CD4-positive, alpha-beta T cell treated with Interleukin-1 beta for 1 hour (primary cell): ENCODE measurements at places on chromosomes 6 and 20.
A peak's percentile ranks its signal among the peaks of the same experiment; 100 is the strongest.

GRCh38 chr6:41626917-41627316 is 11.4 kb upstream of the MDFI start:
- no peak for DNase-seq

DNA sequence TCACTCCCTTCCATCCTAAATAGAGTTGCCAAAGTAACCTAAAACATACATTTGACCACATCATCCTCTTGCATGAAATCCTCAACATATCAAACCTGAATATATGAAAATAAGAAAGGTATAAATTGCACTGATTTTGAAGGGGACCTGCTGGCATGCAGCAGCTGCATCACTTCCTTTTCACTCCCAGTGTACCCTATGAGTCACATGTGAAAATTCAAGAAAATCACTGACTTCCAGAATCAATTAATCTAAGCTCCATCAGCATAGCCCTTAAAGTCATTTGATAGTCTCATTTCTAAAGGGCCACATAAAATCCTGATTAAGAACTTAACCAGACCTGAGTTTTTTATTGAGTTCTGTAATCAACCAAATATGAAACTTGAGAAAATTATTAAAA is 24.3 kb downstream of the SNX14 start:
- no peak for DNase-seq

DNA sequence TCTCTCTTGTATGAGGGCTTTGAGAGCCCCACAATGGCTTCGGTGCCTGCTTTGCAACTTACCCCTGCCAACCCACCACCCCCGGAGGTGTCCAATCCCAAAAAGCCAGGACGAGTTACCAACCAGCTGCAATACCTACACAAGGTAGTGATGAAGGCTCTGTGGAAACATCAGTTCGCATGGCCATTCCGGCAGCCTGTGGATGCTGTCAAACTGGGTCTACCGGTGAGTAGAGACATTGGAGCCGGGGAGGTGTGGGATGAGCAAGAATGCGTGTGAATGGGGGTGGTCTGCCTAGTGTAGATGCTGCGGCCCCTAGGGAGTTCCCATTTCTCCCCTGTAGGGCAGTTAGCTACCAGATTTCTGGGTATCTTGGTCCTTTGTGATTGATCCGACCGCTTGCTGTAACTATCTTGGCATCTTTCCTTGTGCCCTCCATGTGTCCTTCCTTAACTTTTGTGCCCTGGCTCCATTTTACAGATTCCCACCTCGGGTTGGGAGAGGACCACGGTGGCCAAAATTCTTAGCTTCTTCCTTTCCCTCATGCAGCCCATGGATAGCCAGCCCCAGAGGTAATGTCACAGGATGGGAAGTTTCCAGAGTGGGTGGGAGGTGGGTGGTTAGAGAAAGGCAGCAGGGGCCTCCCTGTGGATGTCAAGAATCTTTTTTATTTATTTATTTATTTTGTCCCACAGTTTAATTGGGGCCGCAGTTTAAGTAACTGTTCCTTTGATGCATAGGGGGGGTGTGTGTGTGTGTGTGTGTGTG is 6.3 kb downstream of the BRD2 start:
- DNase-seq, result no peak

- peak; percentile 35 for DNase-seq
These were observed 1.3 kb downstream of the VEGFA start for GRCh38 chr6:43771210-43771857.

GRCh38 chr6:107009499-107009898 is 18.5 kb upstream of the MTRES1 start:
- no peak for DNase-seq
